CD4-positive, alpha-beta T cell treated with Interferon alpha-2 for 1 hour (primary cell): ENCODE measurements at places on chromosomes 16 and 17.

- no peak for DNase-seq
These were observed 21.3 kb upstream of the MFSD6L start for GRCh38 chr17:8820311-8821010.

DNA sequence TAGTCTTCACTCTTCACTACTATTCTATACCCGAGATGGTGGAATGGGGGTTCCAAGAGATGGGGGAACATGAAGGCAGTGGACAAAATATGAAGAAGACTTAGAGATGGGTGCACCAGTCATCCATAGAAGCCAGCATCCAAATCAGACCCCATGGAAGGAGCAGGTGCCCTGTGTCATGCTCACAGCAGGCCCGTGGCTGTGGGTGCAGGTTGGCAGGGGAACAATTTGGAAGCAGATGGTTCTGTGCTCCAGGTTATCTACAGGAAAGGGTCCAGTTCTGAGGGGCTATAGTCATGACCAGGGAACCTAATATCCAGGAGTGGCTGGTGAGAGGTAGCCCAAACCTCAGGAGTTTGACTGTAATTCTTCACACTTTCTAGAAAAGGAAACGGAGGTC, 9.6 kb upstream of the LPCAT2 start:
- DNase-seq, result no peak

GRCh38 chr17:38601539-38602351, 4.0 kb downstream of the SRCIN1 start:
- DNase-seq, result no peak

GRCh38 chr17:71237903-71238538, 882.8 kb upstream of the SOX9 start:
- no peak for DNase-seq

DNA sequence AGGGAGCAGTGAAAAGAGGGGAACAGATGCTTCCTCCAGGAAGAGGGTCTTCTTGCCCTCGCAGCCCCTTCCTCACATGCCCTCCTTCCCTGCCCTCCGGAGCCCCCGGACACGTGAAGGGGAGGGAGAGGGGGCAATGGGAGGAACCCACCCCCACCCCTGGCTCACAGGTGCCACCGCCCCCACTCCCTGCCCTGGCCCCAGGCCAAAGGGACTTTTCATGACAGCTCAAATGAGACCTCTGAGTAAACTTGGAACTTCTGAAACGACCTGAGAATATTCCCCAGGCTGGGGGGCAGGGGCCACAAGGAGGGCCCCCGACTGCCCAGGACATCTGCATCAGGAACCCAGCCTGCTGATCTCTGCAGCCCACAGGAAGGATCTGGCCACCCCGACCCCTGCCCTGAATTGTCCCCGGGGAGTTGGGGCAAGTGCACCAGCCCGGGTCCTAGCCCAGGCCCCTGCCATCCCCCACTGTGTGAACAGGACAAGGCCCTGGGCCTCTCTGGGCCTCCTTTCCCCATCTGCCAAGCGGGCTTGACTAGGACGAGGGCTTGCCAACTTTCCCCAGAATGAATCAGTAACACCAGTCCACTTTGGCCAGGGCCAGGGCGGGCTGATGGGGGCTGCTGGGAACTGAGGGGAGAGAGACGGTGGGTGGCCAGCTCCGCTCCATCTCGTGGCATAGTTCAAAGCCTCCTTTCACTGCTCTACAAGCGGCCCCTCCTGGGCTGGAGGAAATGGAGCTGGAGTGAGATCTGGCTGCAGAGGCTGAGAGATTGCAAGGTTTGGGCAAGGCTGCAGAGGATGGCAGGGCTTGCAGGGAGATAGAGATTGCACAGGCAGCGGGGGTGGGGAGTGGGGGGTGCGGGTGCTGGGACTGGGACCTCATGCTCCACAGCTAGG, 3.8 kb downstream of the IL21R start:
- DNase-seq, result no peak

- DNase-seq, result no peak
These were observed 908.4 kb downstream of the KCNJ18 start for GRCh38 chr17:22600644-22601298.

DNA sequence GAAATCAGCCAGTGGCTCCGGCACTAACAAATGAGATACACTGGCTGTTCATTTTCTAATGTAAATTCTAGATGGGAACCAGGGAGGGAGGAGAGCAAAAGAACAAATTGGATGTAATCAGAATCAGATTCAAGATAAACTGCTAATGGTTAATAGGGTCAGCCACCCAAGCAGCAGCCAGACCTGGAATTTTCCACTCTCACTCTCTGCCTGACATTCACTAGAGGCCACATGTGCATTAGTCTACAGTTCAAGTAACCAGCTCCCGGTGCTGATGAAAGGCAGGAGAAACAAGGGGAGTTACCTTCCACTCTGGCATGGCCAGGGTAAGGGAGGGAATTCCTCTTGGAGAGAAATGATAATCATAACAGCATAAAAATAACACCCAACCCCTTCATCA, 597.7 kb downstream of the TOX3 start:
- DNase-seq, result no peak

GRCh38 chr17:57315061-57316015, 59.0 kb downstream of the MSI2 start:
- no peak for DNase-seq

DNA sequence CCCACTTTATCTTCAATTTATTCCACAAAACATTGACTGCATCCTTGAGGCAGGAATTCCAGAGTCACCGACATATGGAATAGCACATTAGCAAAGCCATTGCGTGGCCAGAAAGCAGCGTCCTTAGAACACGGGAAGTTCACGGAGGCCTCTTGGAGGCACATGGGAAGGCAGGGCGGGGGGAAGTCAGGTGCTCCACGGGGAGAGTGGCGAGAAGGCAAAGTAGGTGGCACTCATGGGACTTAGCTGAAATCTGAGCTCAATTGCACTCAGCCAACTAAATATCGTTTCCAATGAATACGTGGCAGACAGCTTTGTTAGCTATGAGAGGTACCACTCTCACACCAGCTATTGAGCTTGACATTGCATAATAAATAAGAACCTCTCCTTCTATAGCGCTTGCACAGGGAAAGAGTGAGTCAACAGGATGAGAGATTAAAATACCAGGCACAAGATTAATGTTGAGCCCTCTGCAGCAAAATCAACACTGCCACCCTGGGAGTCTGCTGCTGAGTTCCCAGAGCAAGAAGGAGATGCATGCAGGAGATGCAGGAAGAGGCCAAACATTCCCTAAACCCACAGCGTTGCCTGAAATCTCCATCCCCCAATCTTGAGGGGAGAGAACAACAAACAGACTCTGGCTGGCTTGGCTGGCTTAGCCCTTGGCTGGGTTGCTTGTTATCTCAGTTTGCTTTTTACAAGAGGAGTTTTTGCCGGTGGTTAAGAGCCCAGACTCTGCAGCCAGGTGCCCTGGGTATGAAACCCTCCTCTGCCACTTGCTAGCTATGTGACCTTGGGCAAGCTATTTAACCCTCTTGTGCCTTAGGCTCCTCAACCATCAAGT, 28.8 kb downstream of the ABCC12 start:
- DNase-seq, result no peak

DNA sequence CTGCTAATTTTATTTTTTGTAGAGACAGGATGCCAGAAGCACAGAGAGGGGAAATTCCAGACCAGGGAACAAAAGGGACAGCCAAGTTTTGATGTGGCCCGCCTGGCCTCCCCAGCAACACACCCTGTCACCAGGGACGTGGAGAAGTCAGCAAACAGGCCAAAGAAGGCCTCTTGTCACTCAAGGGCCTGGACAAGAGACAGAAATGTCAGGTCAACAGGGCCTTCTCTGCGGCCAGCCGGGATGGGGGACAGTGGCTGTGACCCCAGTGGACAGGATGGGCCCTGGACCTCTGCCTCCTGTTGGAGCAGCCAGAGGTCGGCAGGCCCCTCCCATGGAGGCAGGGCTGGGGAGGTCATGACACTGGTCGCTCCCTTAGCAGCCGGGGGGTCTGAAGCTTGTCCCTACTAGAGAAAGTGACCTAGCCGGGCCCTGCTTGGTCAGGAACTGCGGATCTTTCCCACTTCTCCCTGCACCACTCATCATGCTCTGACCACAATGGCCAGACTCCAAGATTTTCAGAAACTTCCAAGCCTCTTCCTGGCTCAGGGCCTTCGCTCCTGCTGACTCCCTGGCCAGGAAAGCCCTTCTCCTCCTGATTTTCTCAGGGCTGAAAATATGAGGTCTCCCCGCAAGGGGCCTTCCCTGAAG, 9.2 kb upstream of the TVP23A start:
- DNase-seq, result no peak
